Thymus (tissue), 14 donors: ENCODE measurements at places on chromosomes 6 and 20. TPM values are rescaled to one million over a fixed set of nuclear protein-coding genes. Genes with fewer than 3 reads are reported as not detected.

The BCKDHB gene
- 12.9 TPM for total RNA-seq

DNA sequence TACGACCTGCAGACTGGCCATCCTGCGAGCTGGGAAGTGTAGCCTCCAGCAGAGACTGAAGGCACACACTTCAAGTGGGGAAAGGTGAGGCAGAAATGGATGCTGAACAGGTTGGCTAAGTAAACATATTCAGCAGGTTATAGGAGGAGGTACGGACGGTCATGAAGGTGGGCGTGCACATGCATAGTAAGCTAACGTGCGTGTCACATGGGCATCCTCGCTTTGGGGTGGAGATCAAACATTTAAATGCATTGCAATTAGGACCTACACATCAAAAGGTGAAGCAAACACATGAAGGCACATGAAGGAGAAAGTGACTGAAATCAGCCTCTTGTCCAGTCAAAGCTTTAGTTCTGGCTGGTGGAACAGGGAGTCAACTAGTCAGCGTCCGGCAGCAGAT lies 305.6 kb upstream of the EXOC2 start:
- no peak overlapping the region for H3K27ac ChIP-seq
- no peak overlapping the region for H3K4me3 ChIP-seq
- H3K27me3 ChIP-seq = no peaks in the 10 kb centered on the region

DNA sequence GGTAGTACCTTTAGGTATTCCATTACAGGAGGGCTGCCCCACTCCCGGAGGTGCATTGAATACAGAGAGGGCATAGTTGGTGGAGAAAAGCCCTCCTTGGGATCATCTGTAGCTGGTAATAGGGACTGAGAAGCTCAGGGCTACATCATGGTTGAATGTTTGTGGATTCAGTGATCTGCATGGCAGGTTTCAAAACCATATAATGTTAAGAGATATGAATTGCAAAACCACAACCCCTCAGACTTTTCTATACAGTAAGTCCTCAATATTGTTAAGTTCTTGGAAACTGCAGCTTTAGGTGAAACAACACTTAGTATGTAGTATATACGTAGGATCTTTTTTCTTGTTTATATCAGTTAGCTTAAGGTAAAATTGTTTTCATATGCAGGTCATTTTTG lies 11.3 kb downstream of the TULP4 start:
- no peak overlapping the region for H3K27ac ChIP-seq
- no peak for DNase-seq
- H3K36me3 ChIP-seq = no peaks in the 10 kb centered on the region
- H3K27me3 ChIP-seq = no peaks in the 10 kb centered on the region

DNA sequence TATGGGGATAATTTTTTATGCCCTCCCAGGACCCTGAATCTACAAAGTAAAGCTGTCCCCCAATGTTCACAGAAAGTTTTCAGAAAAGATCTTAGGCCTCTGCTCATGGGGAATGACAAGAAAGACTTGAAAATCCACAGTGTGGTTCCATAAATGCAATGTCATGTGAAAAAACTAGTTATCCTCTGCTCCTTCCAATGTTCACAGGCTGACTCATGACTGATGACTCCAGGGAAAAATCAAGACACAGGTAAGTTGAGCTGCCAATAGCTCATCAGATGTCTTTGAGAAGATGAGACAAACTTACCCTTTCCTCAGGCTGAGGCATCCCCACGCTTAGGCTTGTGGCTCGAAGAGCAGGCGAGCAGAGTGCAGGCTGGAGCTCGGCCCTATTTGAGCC lies 14.8 kb upstream of the BCLAF1 start:
- H3K27me3 ChIP-seq = no peaks in the 10 kb centered on the region
- H3K4me1 ChIP-seq = no peaks in the 10 kb centered on the region
- no peak overlapping the region for H3K4me3 ChIP-seq
- H3K27ac ChIP-seq = no peak overlapping the region

The TUBB1 gene
- total RNA-seq = 0.47 TPM

GRCh38 chr6:75283907-75284631 lies 523 bp downstream of the TMEM30A start:
- H3K4me1 ChIP-seq = peaks cover 2% of the 10 kb centered on the region
- no peaks in the 10 kb centered on the region for H3K27me3 ChIP-seq
- H3K27ac ChIP-seq = peak overlapping the region; percentile 89
- H3K4me3 ChIP-seq = peak overlapping the region; percentile 64
- no peaks in the 10 kb centered on the region for H3K36me3 ChIP-seq

GRCh38 chr6:16265351-16266341 lies 27.3 kb downstream of the GMPR start:
- no peak overlapping the region for H3K27ac ChIP-seq
- no peaks in the 10 kb centered on the region for H3K36me3 ChIP-seq
- no peak overlapping the region for H3K4me3 ChIP-seq

The GTF2H4 gene
- total RNA-seq = 12.9 TPM

The ULBP1 gene
- total RNA-seq = 0.19 TPM

The CEP85L gene
- 44.3 TPM for total RNA-seq

DNA sequence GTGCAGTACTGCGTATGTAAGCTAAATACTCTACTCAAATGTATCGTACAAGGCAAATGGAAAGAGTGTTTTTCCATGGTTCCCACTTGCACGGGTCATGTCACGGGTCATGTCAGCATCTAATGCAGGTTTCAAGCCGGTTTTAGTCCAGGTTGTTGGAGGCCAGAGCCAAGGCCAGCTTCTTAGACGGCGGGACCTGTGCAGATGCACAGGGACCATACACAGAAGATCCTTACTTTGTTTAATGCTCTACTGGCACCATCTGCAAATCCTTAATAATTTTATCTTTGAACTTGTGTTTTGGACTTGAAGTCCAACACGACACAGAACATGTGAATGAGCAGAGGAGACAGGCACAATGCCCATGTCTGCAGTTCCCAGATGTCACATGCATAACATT lies 42.7 kb downstream of the SOD2 start:
- H3K4me1 ChIP-seq = no peaks in the 10 kb centered on the region
- no peaks in the 10 kb centered on the region for H3K27me3 ChIP-seq
- no peak overlapping the region for H3K27ac ChIP-seq

GRCh38 chr20:62339647-62340062 lies 27.5 kb downstream of the LAMA5 start:
- no peaks in the 10 kb centered on the region for H3K27me3 ChIP-seq
- no peaks in the 10 kb centered on the region for H3K4me1 ChIP-seq
- DNase-seq = no peak
- no peak overlapping the region for H3K4me3 ChIP-seq
- no peaks in the 10 kb centered on the region for H3K36me3 ChIP-seq

GRCh38 chr6:31008165-31008564 lies 2.1 kb upstream of the MUC22 start:
- H3K4me3 ChIP-seq = no peak overlapping the region
- H3K27ac ChIP-seq = no peak overlapping the region
- no peak for DNase-seq
- peaks cover 18% of the 10 kb centered on the region for H3K27me3 ChIP-seq
- H3K4me1 ChIP-seq = no peaks in the 10 kb centered on the region

The SLC22A3 gene
- total RNA-seq = 0.28 TPM

- H3K36me3 ChIP-seq = no peaks in the 10 kb centered on the region
- no peak overlapping the region for H3K27ac ChIP-seq
- no peak overlapping the region for H3K4me3 ChIP-seq
- no peaks in the 10 kb centered on the region for H3K27me3 ChIP-seq
- no peak for DNase-seq
Measured at GRCh38 chr6:152472325-152472724, 164.8 kb downstream of the SYNE1 start.

GRCh38 chr20:22389836-22390542 lies 194.4 kb downstream of the FOXA2 start:
- no peak overlapping the region for H3K4me3 ChIP-seq
- H3K27ac ChIP-seq = no peak overlapping the region
- H3K4me1 ChIP-seq = no peaks in the 10 kb centered on the region
- H3K36me3 ChIP-seq = no peaks in the 10 kb centered on the region

GRCh38 chr6:109036574-109037294 lies 57.9 kb downstream of the SESN1 start:
- H3K27ac ChIP-seq = no peak overlapping the region
- no peaks in the 10 kb centered on the region for H3K36me3 ChIP-seq
- no peaks in the 10 kb centered on the region for H3K27me3 ChIP-seq
- H3K4me3 ChIP-seq = no peak overlapping the region
- DNase-seq = no peak
- H3K4me1 ChIP-seq = peaks cover 5% of the 10 kb centered on the region

The COL20A1 gene
- 0.05 TPM for total RNA-seq

DNA sequence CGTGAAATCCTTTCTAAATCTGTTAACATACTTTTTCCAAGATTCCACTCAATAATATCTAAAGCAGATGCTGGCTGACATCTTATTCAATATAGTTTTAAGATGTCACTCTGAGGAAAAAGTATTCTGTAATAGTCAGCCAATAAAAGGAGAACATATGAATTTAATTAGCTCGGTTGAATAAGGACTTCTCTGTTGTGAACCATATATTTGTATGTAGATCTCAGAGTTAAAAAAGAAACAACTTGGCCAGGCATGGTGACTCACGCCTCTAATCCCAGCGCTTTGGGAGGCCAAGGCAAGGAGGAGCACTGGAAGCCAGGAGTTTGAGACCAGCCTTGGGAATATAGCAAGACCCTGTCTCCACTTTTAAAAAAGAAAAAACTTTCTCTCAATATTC lies 7.4 kb upstream of the CD24 start:
- no peak overlapping the region for H3K4me3 ChIP-seq
- no peak for DNase-seq
- no peak overlapping the region for H3K27ac ChIP-seq
- H3K27me3 ChIP-seq = peaks cover 21% of the 10 kb centered on the region
- H3K4me1 ChIP-seq = no peaks in the 10 kb centered on the region
- no peaks in the 10 kb centered on the region for H3K36me3 ChIP-seq

The TREML4 gene
- total RNA-seq = not detected

The KHDC1L gene
- 1.4 TPM for total RNA-seq

DNA sequence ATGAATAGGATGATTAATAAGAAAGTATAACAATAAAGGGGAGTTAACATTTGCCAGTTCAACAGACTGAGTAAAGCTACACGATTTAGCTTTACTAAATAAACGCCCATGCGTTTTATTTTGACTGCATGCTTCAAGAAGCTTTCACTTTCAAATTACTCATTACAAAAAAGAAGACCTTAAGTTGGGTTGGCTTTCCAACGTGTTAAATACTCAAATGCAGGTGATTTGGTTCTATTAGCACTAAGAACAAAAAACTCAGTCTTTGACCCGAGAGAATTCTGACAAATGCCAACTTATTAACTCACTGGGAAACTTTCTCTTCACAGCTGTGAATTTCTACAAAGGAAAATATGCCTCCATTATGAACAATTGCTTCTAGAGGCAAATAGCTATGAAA lies 24.8 kb downstream of the RNF146 start:
- H3K27ac ChIP-seq = no peak overlapping the region
- no peaks in the 10 kb centered on the region for H3K4me1 ChIP-seq
- DNase-seq = no peak
- H3K27me3 ChIP-seq = no peaks in the 10 kb centered on the region

The GSTA1 gene
- total RNA-seq = 0.66 TPM

- no peak overlapping the region for H3K4me3 ChIP-seq
- H3K27ac ChIP-seq = no peak overlapping the region
- H3K27me3 ChIP-seq = no peaks in the 10 kb centered on the region
Measured at GRCh38 chr6:30154709-30155519, 6.1 kb downstream of the TRIM10 start.

The SOX18 gene
- 0.66 TPM for total RNA-seq

DNA sequence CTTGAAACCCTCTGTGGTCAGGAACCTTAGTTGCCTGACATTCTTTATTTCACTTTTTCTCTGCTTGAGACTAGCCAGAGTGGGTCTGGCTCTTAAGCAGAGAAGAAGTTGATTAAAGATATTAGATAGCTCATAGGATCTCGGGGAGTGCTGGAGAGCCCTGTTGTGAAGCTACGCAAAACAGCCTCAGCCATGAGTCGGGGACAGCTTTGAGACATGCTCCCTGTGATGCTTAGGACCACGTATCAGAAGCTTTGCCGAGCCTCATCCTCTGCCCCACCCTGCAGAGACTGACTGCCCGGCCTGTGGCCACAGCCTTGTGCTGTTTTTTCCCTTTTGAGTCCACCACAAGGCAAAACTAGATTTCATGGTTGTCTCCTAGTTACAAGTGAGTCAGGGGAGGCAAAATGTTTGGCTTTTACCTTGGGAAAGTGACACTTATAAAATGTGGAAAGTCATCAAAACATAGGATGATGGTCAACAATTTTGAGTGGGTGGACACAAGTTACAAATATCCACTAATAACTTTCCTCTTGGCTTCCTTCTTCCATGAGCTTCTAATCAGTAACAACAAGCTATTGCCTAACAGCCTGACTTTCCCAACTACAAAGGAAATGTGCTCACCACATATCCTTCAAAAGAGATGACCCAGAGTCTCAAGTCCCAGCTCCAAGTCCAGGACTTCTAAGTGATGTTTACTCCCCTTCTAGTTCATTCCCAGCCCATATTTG lies 108.4 kb downstream of the JAG1 start:
- H3K4me3 ChIP-seq = no peak overlapping the region
- DNase-seq = no peak
- no peaks in the 10 kb centered on the region for H3K4me1 ChIP-seq
- peaks cover 3% of the 10 kb centered on the region for H3K36me3 ChIP-seq

GRCh38 chr6:73728548-73729205 lies 32.7 kb downstream of the CD109 start:
- H3K27ac ChIP-seq = no peak overlapping the region
- no peaks in the 10 kb centered on the region for H3K36me3 ChIP-seq
- H3K27me3 ChIP-seq = no peaks in the 10 kb centered on the region
- H3K4me3 ChIP-seq = no peak overlapping the region
- no peak for DNase-seq
- H3K4me1 ChIP-seq = no peaks in the 10 kb centered on the region

DNA sequence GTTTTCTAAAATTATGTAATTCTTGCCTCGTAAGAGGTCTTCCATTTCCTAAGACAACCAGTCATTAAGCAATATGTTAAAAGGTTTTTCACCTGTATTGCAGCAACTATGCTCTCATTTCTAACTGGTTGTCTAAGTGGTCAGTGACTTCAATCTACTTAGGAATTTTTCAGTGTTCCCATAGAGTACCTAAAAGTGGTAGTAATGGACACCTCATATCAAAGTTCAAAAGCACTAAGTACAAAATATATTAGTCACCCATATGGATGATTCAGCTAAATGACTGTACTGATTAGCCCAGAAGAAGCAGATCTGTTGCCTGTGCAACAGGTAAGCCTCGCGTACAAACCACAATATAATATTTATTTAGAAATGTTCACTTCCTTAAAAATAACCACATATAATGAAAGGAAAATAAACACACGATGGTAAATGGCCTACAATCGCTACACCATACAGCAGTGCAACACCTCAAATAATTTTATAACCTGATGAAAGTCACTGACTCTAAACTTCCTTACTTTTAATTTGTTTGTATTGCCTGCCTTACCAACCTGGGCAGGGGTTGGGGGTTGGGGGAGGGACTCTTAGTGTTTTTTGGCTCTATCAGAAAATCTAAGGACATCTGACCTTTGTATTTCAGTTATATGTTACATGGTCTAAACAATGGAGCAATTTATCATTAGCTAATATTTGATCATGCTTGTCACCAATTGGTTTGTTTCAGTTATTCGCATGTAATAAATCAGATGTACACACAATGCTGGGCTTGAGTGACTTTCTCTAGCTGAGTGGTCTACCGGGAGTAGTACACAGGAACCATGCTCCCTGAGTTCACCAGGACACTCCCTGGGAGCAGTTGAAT lies 105.9 kb downstream of the HIVEP2 start:
- H3K4me1 ChIP-seq = peaks cover 16% of the 10 kb centered on the region
- H3K4me3 ChIP-seq = no peak overlapping the region
- no peak for DNase-seq
- no peaks in the 10 kb centered on the region for H3K36me3 ChIP-seq
- H3K27ac ChIP-seq = no peak overlapping the region

- no peak overlapping the region for H3K27ac ChIP-seq
- no peak for DNase-seq
- no peak overlapping the region for H3K4me3 ChIP-seq
- peaks cover 13% of the 10 kb centered on the region for H3K4me1 ChIP-seq
- no peaks in the 10 kb centered on the region for H3K36me3 ChIP-seq
Measured at GRCh38 chr6:34697904-34698559, 1.5 kb upstream of the ILRUN start.
